NK-92 treated with Interleukin-12 subunit alpha and Interleukin-12 subunit beta, amount 100 ng/mL, for 24 hours (cell line): ENCODE measurements at places on chromosomes 12 and 14.

- DNase-seq: no peak
Measured at GRCh38 chr14:66311990-66312389, 174.2 kb upstream of the CCDC196 start.

DNA sequence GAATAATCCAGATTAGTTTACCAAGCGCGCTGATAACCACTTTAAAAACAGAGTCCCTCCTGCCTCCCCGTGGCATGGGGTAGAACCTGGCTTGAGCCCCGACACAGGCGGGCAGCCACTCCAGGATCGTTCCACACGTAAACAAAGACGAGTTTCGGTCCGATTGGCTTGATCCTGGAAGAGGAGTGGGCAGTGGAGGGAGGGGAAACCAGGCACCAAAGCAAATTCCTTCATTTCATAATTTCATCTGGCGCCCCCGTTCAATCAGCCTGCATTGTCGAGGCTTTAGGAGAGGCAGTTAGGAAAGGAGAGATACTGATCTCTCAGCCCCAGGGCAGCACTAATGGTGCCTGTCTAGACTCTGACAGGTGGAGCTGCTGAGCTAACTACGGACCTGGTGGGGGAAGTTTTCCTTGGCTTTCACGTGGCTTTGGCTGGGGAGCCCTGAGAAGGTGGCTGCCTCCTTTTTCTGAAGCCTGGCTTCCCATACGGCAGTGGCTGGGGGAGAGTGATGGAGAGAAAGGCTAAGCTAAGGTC is 751 bp upstream of the GPRC5A start:
- DNase-seq: no peak

- DNase-seq: no peak
Measured at GRCh38 chr12:131370321-131370720, 340.6 kb upstream of the SFSWAP start.

DNA sequence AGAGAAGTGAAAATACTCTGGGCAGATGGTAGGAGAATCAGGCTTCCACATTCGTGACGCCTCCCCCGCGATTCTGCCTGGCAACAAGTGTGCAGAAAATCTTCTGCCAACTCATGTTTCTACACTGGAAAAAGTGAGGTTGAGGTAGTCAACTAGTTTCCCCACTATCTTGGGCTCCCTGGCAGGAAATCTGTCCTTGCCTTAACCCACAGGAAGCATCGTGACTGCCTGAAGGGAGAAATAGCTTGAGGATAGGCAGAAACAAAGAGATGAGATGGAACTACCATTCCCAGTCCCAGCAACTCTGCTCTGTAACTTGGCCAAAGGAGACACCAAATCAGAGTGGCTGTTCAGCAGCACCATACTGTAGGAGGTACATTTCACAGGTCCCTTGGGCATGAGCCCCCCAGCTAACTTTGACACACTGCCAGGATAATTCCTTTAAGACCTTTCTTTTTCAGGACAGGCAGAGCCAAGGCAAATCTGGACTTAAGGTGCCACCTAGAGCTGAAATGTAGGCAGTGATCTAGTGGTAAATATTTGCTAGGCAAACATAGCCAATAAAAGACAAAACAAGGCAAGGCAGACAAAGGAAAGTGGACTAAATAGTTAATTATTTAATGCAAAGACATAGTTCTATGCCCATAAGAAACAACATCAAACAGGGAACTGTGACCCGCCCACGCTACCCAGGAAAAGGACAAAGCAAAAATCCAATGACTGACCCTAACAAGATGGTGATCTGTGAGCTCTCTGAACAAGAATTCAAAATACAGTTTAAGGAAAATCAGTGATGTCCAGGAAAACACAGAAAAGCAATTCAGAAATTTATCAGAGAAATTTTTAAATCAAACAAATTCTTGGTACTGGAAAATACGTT is 205.1 kb downstream of the PTPRO start:
- no peak for DNase-seq

DNA sequence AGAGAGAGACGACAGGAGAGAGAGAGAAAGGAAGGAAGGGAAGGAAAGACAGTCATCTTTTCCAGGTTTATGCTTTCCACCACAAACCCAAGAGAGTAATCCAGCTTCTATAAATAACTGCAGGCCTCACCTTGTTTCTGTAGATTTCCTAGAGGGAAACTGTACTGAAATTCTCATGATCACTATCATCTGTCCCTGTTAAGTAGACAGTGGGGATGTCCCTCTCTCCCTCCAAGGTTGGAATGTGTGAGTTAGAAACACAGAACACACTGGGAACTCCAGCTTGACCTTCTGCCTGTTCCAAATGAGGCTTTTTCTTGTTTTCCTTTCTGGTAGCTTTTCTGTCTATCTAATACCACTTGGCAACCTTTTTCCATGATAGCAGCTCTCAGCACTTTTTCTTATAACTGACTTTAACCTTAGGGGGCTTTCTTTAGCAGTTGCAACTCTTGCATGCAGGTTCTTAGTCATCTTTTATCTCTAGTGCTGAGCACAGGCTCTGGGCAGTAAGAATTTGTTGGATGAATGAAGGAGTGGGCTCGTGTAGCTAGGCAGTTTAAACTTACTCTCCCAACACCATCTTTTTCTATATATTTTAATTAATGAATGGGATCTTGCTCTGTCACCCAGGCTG is 22.8 kb upstream of the FBXO33 start:
- no peak for DNase-seq

GRCh38 chr12:694734-695503 is 31.7 kb upstream of the NINJ2 start:
- DNase-seq: no peak

- DNase-seq: no peak
Measured at GRCh38 chr12:18700271-18700670, 37.5 kb downstream of the PLCZ1 start.

GRCh38 chr12:123043536-123044001 is 63.1 kb downstream of the ARL6IP4 start:
- peak; percentile 44 for DNase-seq
